HuH-7 (cell line): ENCODE measurements at places on chromosomes 7 and 10.

DNA sequence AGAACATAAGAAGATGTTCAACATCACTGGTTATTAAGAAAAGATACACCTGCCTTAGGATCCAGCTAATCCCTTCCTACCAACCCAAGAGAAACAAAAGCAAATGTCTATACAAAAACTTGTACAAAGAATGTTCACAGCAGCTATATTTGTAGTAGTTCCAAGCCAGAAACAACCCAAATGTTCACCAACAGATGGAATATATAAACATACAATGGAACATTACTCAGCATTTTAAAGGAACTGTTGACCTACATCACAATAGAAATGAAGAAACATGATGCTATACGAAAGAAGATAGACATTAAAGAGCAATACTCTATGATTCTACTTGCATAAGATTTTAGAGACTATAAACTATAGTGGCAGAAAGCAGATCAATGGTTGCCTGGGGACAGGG, 149.4 kb downstream of the ZNF438 start:
- no peak for DNase-seq

DNA sequence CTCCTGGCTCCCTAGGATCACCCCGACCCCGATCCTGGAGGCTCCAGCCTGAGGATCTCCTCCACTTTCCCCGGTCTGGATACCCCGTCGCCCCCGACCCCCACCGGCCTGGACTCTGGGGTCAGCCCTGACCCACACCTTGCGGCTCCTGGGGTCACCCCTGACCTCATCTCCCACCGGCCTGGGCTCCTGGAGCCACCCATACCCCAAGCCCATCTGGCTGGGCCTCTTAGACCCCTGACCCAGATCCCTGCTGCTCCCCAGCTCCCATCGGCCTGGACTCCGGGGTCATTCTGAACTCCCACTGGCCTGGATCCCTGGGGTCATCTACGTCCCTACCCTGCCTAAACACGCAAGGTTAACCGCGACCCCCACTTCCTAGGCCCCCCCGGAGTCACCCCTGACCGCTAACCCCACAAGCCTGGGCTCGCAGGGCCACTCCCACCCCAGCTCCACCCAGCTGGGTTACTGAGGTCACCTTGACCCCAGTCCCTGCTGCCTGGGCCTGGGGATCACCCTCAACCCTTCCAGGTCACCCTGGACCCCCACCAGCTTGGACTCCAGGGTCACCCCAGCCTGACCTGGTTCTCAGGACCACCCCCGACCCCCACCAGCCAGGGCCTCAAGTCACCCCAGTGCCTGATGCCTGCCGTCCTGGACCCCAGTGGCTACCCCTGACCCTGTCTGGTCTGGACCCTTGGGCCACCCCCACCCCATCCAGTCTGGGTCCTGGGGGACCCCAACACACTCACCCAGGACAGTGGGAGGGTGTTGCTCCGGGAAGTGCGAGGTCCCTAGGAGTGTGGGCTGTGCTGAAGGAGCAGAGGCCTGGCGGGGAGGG, 1.2 kb downstream of the FOXK1 start:
- no peak for DNase-seq

DNA sequence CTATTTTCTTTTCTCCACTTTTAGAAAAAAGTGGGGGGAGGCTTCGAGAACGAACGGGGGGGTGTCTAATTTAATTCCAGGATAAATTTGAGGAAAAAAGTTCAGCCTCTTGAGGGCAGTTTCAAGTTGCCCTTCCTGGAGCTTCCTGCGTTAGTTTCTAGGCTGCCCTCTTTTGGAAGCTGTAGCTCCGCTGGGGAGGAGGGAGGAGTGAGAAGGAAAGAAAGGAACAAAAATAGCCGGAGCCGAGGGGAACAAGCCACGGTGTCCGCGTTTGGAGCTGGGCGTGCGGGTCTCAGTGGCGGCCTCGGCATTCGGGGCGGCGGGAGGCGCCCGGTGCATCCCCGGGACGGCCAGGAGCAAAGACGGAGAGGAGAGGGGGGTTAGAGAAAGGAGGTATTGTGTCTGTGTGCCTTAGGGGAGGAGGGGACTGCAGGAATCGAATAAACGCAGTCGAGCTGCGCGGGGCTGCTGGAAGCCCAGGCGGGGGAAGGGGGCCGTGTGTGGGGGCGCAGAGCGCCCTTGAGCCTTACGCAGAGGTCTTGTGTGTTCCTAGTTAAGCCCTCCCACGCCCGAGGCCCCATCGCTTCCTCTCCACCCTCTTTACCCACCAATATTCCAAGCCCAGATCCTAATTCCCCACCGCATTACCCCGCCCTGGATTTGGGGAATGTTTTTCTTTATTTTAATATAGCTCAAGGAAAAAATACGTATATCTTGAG, 2.0 kb upstream of the TNRC18 start:
- DNase-seq = peak; percentile 63

DNA sequence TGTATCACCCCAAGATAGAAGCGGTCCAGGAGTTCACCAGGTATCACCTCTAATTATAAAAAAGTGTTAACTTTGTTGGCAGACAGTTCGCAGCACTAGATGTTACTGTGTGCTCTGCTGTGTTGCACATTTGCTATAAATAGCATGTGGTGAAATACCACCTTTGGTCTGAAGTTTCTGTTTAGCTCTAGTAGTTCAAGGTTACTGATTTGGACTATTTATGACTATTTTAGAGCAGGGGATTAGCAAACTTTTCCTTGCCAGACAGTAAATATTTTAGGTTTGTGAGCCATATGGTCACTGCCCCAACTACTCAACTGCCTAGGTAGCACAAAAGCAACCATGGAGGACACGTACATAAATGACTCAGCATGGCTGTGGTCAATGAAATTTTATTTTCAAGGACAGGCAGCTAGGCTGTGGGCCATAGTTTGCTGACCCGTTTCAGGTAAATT, 16.5 kb downstream of the DENND10 start:
- DNase-seq = peak; percentile 44

DNA sequence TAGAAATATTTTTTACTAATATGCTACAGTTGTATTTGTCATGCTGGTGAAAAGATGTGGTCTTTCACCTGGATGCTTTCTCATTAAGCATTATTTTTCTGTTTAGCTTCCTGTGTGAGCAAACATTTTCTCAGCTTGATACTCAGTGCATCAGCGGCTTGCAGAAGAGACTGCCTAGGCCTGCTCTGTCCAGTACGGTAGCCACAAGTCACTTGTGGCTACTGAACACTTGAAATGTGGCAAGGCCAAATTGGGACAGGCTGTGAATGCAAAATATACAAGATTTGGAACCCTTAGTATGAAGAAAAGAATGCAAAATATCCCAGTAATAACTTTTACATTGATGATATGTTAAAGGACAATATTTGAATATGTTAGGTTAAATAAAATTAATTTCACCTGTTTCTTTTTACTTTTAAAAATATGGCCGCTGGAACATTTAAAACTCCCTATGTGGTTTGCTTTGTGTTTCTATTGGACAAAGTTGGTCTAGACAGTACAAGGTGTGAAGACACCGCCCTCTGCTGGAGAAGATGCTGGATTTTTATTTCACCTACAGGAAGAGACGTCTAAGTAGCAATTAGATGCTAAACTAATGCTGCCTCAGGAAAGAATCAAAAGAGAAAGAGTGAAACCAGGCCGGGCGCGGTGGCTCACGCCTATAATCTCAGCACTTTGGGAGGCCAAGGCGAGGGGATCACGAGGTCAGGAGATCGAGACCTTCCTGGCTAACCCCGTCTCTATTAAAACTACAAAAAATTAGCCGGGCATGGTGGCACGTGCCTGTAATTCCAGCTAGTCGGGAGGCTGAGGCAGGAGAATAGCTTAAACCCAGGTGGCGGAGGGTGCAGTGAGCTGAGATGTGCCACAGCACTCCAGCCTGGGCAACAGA, 5.3 kb downstream of the SRGN start:
- DNase-seq = peak; percentile 44

DNA sequence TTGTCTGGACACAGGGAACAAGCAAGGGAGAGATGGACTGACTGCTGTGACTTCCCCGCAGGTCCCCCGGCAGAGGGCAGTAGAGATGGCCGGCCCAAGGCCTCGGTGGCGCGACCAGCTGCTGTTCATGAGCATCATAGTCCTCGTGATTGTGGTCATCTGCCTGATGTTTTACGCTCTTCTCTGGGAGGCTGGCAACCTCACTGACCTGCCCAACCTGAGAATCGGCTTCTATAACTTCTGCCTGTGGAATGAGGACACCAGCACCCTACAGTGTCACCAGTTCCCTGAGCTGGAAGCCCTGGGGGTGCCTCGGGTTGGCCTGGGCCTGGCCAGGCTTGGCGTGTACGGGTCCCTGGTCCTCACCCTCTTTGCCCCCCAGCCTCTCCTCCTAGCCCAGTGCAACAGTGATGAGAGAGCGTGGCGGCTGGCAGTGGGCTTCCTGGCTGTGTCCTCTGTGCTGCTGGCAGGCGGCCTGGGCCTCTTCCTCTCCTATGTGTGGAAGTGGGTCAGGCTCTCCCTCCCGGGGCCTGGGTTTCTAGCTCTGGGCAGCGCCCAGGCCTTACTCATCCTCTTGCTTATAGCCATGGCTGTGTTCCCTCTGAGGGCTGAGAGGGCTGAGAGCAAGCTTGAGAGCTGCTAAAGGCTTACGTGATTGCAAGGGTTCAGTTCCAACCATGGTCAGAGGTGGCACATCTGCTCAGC, 6.0 kb downstream of the CYREN start:
- no peak for DNase-seq

- peak; percentile 58 for DNase-seq
These were observed 666 bp upstream of the MAP3K8 start for GRCh38 chr10:30433306-30433729.

DNA sequence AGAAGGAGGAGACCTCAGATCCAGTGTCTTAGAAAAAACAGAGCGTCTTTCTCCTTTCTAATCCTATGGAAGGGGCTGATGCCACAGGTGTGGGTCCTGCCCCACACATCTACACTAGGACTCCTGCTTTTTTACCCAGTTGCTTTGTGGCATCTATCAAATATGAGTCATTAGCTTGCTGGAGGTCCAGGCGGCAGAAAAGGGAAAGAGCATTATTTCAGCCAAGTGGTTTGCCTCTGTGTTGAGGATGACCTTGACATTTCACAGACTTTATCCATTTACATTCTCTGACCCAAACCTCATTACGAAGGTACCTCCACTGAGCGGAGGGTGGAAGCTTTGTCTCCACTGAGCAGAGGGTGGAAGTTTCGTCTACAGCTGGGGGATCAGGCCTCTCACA, 308.4 kb upstream of the KLF6 start:
- DNase-seq = no peak

DNA sequence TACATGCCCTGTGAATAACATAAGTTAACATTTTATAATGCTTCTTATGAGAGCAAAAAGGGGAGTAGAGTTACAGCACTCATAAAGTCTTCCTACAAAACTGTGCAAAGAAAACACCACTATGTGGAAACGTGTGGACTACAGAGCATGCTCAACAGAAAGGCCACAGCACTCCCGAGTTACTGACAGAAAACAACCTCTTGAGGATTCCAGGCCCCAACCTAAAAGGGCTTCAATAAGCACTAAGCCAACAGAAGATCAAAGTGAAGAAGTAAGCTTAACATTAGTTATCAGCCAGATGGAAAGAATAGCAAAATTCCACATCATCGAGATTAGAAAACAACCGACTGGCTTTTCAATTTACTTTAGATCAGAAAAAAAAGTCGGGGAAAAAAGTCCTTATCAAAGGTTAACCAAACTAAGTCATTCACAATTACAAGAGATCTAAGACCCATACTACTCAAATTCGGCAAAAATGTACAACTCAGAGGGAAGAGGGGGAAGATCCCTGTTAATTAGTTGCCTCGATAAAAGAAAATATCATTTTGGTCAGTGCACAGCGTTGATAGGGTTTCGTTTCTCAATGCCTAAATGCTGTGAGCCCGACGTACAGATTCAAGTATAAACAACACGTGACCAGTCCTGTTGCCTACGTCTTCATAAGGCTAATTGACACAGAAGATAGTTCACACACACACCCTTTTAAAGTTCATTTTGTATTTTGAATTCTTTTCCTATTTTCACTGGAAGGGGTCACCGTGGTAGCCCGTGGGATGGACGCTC, 1.4 kb downstream of the KBTBD2 start:
- DNase-seq = peak; percentile 22

GRCh38 chr10:95861386-95861785, 46.4 kb upstream of the CC2D2B start:
- DNase-seq = no peak

GRCh38 chr10:7853226-7853842, 35.0 kb downstream of the TAF3 start:
- DNase-seq = no peak

DNA sequence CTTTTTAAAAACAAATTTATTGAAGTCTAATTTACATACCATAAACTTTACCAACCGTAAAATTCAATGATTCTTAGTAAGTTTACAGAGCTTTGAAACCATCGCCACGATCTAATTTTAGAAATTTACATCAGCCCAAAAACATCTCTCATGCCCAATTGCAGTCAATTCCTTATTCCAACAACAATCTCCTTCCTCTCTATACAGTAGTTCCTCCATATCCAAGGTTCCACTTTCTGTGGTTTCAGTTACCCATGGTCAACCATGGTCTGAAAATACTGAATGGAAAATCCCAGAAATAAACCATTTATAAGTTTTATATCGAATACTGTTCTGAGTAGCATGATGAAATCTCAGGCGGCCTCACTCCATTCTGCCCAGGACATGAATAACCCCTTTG, 183.4 kb upstream of the ADCY1 start:
- no peak for DNase-seq

GRCh38 chr7:22184549-22185199, 172.3 kb downstream of the RAPGEF5 start:
- DNase-seq = no peak

GRCh38 chr10:131314799-131315198, 3.3 kb upstream of the TCERG1L start:
- DNase-seq = no peak

DNA sequence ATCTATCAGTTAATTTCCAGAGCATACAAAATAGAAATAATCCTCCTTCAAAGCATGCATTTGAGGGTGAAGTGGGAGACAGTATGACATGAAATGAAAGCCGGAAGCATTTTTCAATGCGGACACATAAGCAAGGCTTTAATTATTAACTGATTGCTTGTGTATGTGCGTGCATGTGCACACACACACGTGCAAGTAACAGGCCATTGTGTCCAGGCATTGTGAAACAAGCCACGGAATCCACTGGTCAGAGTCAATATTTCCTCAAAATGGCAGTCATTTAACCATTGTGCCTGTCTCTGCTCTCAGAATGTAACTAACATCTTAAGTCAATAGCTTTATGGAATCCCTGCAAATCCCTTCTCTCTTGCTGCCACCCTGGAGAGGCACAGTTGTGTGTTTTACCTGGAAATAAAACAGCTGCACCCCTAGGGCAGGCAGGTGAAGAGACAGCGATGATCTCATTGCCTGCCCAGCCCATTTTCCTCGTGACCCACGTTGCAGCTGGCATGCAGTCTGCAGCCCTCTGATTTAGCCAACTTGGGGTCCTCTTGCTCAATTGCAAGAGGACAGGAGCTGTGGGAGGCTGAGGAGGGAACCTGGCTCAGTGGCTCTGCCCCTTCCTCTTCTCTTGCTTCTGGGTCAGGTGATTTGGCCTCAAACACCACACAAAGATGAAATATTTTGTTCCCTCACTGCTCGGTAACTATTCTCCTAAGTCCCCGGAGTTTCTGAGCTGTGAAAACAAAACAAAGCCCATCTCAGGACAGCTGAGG, 500.9 kb upstream of the ZMIZ1 start:
- DNase-seq = no peak

- no peak for DNase-seq
These were observed 109.2 kb upstream of the AGK start for GRCh38 chr7:141441837-141442627.

- no peak for DNase-seq
These were observed 8.7 kb downstream of the ZMIZ2 start for GRCh38 chr7:44757311-44757710.
